Renal pelvis (tissue), 12 donors: ENCODE measurements at places on chromosomes 16 and 17.

DNA sequence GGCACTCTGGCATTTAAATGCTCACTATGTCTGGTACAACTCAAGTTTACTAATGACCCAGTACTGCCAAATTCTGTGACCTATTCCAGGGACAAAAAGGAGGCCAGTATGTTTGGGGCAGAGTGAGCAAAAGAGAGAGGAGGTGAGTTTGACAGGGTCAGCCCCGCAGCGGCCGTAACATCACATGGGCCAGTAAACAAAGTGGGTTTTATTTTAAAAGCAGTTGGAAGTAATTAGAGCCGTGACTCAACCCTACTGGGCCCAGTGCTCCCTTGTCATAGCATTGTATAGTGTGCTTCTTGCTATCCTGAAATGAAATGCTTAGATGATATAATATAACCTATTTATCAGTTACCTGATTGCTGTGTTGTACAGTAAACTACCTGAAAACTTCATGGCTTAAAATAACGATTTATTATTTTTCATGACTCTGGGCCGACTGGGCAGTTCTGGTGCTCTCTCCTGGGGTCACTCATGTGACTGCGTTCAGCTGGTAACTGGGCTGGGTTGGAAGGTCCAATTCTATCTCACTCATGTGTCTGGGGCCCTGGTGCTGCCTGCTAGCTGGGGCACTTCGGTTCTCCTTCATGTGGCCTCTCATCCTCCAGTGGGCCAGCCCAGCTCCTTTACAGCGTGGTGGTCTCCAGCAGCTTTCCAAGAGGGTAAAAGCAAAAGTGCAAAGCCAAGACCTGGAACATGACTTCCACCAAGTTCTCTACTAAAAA, 27.4 kb downstream of the IQCK start:
- no peak for DNase-seq

- DNase-seq = peak; percentile 44
Observed at GRCh38 chr17:7046127-7046724, 2.3 kb upstream of the SLC16A11 start.

DNA sequence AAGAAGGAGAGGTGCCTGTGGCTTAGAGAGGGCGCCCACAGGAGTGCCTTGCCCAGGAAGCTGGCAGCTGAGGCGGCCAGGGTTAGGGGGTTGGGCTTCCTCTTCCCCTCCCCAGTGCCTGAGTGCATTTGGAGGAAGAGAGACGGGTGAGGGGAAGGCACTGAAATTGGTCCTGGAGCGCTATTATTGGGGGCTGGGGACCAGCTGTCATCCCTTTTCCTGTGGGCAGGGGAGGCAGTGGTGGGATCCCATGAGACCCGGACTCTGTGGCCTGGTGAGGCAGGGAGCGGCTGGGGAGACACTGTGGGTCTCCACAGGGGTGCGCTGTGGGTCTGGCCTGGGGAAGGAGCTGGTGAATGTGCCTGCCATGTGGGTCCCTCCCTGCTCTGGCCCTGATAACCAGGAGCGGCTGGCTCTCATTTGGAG, 259.7 kb downstream of the SEC14L1 start:
- no peak for DNase-seq

DNA sequence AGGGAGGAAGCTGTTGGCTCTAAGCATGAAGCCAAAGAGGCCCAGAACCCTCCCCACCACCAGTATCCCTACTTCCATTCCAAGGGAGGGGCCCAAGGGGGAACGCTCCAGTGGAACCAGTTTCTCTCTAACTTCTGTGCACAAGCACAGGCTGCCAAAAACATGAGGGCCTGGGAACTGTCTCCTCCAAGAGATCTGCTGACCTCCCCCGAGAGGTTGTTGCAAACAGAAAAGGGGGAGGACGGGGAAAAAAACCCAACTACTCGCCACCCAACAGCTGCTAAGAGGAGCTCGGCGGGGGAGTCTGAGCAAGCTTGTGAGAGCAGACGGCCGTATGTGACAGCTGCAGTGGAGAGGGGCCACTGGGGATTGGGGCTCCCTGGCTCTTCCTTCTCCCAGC, 15.7 kb upstream of the SLC35B1 start:
- DNase-seq = peak; percentile 66

DNA sequence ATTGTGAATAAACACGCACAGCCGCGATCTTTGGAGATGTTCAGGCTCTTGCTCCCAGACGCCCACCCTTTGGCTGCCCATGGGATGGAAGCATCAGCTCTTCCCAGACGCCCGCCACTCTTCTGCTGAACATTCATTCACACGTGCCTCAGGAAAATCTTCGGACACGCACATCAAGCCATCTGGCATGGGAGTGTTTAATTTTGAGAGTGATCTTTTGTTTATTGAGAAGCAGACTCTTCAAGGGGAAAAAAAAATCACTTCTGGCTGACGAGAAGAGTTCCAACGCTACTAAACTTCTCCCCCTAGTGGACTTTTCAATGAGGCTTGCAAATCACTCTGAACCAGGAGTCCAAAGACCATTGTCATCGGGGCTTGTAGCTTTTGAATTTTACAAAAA, 62.0 kb upstream of the NUDT7 start:
- DNase-seq = peak; percentile 46

GRCh38 chr17:66190738-66191592, 968 bp downstream of the CEP112 start:
- no peak for DNase-seq

- DNase-seq = no peak
Observed at GRCh38 chr17:33113276-33113990, 121.8 kb downstream of the SPACA3 start.
